ENCODE measurements at places on chromosomes 1 and 21.

- no peak for DNase-seq
These were observed 21.4 kb downstream of the WNT4 start for GRCh38 chr1:22121421-22121911.

GRCh38 chr1:178580876-178581275 is 68.0 kb downstream of the TEX35 start:
- DNase-seq = no peak

GRCh38 chr1:245823408-245824147 is 668.8 kb downstream of the KIF26B start:
- DNase-seq = no peak

GRCh38 chr1:13461977-13462376 is 51.7 kb downstream of the PRAMEF20 start:
- no peak for DNase-seq

- DNase-seq = no peak
These were observed 5.5 kb upstream of the PRKCZ start for GRCh38 chr1:2044510-2045319.

DNA sequence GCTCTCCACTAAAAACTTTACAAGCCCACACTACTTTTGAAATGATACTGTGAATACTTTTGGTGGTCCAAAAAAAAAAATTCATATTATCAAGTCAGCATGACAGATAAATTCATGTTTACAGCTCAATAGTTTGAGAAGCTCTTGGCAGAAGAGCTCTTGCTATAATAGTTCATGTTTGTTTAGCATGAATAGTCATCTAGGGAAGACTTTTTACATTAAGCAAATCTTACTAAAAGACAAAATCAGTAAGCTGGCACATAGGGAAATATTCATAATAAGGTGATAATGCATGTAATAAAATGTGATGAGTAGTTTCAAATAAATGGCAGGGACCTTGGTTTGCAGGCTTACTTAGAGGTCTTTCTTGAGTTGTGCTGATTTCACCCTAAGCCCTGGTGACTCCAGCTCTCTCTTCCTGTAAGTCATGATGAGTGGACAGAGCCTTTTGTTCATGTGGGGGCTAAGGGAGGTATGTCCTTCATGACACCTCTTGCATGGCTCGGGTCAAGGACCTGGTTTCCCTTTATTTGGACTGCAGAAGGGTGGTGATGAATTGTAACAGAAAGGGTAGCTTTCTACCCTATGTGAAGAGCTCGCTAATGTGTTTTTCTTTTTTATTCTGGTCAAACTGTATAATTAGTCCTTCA is 166.7 kb downstream of the GABPA start:
- DNase-seq = no peak

DNA sequence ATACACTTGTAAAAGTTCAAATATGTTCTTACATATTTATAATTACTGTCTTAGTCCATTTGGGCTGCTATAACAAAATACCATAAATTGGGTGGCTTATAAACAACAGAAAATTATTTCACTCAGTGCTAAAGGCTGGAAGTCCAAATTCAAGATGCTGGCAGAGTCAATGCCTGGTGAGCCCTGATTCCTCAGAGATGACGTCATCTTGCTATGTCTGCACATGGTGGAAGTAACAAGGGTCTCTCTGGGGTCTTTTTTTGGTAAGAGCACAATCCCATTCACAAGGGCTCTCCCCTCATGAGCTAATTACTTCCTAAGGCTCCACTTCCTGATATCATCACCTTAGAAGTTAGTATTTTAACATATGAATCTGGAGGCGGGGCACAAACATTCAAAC is 108.0 kb upstream of the DUSP10 start:
- DNase-seq = no peak

DNA sequence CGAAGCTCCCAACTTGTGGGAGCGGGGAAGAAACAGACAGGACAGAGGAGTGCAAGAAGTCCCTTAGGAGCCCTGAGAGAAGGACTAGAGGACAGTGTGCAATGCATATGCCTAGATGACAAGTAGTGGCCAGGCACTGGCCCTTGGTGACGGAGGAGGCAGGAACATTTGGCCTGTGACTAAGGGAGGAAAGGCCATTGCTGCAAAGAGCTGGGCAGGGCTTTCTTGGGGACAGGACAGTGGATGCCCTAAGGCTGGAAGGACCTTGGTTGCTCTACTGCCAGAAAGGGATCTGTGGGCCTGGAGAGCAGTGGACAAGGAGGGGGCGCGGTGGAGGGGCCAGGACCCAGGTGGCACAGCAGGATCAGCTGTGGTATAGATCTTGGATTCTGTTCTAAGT is 481.3 kb downstream of the CAMTA1 start:
- DNase-seq = no peak
